ENCODE measurements at places on chromosomes 1 and 21.

DNA sequence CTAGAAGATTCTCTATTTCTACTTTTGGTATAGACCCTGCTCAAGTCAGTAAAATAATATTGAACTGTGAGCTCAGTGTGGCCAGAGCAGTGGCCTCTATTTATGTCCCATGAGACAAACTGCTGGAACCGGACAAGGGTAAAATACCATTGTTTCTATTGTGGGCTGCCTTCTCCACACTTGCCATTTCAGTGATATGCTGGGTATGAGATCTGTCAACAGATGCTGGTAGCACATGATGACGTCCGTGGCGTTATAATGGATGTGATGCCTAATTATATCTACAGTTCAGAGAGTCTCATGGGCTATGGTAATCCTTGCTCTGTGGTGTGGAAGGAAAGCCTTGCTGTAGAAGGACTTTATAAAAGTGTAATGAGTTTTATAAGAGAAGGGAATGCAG is 2.4 kb downstream of the ACTN2 start:
- DNase-seq: no peak

GRCh38 chr1:56808410-56808809 is 10.8 kb downstream of the FYB2 start:
- DNase-seq: no peak

DNA sequence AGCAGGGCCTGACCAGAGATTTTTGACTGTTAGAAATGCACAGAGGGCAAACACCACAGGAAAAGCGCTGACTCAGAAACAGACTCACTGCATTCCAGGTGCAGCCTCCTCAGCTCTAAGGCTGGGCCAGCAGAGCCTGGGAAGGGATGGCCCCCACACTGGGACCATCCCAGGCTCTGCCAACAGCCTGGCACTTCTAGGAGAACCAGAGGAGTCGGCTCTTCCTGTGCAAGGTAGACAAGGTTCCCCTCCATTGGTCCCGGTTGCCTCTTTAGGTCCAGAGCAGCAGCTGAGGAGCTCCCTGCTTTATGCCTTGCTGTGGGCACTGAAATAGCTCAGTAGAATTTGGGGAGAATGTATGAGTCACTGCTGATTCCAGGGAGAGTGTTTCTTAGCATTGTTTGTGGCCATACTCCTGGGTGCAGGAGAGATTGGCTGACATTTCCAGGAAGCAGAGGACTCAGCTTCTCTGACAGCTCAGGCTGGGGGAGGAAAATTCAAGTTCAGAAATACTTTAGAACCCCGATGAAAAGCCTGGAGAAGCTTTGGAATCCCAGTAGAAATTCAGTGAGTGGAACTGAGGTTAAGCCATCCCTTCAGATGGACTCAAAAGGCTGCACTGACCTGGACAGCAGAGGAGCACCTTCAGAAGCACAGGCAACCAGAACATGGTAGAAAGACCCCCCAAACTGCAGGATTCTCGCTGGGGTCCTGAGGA is 19.7 kb downstream of the PRAMEF1 start:
- peak; percentile 18 for DNase-seq

DNA sequence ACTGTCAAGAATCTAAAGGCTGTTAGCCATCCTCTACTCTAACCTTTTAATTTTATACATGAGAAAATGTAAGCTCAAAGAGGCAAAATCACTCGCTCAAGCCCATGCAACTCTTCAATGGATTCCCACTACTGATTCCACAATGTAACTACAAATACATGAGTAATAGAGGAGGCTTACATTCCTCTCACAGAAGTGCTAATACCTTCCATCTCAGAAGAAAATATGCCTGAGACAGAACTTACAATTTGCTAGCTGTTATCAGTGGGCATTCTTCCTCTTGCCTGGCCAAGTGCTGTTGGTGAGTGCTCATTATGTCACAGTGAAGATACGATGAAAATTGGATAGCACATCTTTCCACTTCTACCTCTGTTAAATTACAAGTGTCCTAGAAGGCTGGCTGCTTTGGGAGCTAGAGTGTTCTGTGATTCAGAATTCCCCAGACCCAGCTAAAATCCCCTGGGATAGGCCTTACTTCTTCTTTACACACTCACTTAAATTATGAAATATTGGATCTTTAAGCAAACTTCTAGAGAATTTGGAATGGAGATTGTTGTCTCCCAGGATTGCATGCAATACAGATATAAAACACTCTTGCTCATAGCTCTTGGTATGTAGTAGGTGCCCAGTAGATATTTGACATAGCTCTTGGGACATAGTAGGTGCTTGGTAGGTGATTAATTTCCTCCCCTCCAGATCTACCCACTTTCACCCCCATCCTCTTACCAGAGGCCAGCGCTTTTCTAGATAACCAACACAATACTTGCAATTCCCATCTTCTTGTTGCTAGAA is 24.1 kb downstream of the BCL9 start:
- DNase-seq: no peak

GRCh38 chr21:42043201-42043895 is 27.8 kb upstream of the UMODL1 start:
- no peak for DNase-seq

DNA sequence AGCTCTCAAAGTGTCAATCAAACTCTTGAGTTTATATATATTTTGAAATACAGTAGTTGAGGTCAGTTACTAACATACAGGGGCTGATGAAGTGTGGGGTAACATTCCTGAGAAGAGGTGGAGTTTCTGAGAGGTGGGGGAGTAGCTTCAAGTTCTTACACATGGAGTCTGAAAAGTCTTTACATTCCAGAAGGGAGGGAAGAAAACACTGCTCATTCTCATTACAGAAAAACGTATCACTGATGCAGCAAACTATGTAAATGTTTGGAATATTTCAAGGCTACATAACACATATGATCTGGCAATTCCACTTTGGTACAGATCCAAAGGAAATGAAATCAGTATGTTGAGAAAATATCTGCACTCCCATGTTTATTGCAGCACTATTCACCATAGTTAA is 1065.8 kb upstream of the B3GALT2 start:
- no peak for DNase-seq

GRCh38 chr1:100141192-100141591 is 8.2 kb downstream of the TRMT13 start:
- DNase-seq: no peak

All from K562 (cell line).